Activated T-helper 9 cell treated with anti-CD3 and anti-CD28 coated beads, Interleukin-2, amount 50 U/mL, for 16 hours (primary cell): ENCODE measurements at places on chromosomes 13 and 19.

DNA sequence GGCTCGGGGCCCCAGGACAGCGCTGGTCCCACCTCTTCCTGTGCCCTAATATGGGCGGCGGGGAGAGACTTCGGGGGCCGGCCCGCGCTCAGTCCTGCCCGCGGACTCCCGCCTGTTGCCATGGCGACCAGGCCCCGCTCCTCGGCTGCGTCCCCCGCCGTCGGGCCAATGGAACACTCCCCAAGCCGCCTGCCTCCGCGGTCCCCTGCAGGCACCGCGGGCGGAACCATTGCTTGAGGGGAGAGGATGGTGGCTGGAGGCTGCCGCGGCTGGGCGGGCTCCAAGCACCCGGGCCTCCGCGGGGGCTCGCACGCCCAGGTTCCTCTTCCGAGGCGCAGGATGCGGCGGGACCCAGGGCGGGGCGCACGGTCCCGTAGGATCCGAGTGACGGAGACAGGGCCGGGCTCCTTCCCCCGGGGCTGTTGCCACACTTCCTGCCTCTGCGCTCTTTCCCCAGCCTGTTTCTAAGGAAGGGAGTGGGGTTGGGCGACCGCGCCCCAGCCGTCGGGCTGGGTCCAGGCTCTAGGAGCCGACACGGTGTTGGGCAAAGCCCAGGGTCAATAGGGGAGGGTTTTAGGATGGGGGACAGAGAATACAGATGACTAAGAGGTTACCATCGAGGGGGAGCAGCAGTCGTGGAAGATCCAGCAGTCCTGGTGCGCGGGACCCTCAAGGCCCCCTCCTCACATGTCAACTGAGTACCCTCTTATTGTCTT lies 1.2 kb upstream of the JUNB start:
- DNase-seq: peak; percentile 86

GRCh38 chr19:54253331-54254194 lies 3.5 kb downstream of the LILRB5 start:
- DNase-seq: no peak

DNA sequence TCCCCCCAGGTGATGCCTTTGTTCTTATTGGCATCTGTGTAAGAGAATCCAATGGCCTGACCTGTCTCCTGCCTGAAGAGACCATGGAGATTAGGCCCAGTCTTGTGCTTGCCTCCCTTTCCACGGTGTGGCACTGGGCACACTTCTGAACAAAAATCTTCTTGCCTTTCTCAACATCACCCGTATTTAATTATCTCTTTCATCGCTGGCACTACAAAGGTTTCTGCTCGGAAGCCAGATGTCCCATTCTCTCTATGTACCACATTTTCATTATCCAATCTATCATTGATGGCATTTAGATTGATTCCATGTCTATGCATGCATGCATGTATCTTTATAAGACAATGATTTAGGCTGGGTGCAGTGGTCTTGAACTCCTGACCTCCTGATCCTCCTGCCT lies 74.3 kb downstream of the SLC25A15 start:
- no peak for DNase-seq

- DNase-seq: no peak
These were observed 188.7 kb downstream of the LHFPL6 start for GRCh38 chr13:39414339-39414738.

DNA sequence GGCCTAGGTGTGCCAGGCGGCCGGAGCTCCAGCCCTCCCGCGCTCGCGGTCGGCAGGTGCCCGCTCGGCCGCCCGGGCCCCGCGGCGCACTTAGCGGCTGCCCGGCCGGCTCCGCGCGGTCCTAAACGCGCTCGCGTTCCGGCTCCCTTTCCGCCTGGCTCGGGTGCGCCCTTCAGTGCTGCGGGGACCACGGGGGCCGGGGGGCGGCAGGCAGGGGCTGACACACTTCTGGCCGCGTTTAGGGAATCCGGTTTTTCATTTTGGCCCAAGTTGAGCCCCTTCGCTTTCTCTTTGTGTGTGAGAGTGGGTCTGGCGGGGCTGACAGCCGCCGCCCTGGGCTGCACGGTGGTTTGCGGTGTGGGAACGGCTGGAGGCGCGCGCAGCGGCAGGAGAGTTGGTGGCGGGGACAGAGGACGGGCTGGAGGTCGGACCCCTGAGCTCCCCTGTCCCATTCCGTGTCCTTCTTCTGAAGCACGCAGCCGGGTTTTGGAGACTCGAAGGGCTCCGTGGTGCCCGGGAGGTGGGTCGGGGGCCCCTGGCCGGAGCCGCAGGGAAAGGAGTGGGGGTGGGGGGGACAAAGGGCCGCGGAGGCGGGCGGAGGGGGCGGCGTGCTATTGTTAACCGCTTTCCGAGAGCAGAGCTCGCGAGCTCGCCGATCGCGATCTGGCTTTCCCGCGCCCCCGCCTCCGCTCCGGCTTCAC lies 3.1 kb downstream of the FGF9 start:
- peak; percentile 24 for DNase-seq

GRCh38 chr19:47495478-47496372 lies 11.7 kb upstream of the KPTN start:
- no peak for DNase-seq

GRCh38 chr19:11382898-11383705 lies 1.0 kb downstream of the EPOR start:
- no peak for DNase-seq

GRCh38 chr19:6773323-6773931 lies 919 bp downstream of the VAV1 start:
- DNase-seq: peak; percentile 39

GRCh38 chr13:43669964-43670363 lies 116.8 kb downstream of the ENOX1 start:
- DNase-seq: no peak

DNA sequence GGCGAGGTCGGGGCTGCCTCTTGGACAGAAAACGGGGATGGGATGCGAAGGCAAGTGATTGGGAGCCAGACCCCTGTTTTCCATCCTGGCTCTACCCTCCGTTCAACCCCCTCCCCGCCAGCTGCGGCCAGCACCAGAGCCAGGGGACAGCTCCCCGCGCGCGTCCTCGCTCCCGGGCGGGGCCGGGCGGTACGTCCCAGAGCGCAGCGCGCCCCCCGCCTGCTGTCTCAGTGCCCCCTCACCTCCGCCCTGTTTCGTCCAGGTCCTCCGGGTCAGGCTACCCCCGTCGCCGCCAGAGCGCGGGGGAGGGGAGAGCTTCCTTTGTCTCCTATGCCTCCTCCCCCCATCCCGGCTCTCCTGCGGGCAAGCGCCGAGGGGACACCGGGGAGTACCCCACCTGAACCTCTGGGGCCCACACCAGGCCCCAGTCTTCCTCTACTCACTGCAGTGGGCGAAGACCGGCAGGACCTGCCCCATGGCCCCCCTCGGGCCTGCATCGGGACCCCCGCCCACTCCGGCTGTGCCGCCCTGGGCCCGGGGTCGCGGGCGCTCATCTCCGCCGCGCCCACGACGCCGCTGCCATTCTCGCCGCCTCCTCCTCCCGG lies 396 bp downstream of the RTN2 start:
- DNase-seq: no peak

DNA sequence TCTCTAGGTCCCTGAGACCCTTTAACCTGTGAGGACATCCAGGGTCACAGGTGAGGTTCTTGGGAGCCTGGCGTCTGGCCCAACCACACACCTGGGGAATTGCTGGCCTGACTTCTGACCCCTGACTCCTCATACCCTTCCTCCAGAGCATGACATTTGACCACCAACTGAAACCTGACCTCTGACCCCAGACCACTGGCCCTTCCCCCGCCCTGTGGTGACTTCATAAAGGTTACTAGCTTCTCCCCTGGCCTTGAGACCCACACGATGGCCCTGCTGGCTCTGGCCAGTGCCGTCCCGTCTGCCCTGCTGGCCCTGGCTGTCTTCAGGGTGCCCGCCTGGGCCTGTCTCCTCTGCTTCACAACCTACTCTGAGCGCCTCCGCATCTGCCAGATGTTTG lies at the start of gene SPACA6:
TSS of gene SPACA6 (plus strand) at position 71 of the 400 bp plus-strand sequence. CDS start at position 268, 197 bp downstream.
- DNase-seq: no peak
